ENCODE measurements at places on chromosomes 2 and 18.

- DNase-seq = no peak
Measured at GRCh38 chr18:48108136-48108535, 177.7 kb upstream of the SMAD2 start.

DNA sequence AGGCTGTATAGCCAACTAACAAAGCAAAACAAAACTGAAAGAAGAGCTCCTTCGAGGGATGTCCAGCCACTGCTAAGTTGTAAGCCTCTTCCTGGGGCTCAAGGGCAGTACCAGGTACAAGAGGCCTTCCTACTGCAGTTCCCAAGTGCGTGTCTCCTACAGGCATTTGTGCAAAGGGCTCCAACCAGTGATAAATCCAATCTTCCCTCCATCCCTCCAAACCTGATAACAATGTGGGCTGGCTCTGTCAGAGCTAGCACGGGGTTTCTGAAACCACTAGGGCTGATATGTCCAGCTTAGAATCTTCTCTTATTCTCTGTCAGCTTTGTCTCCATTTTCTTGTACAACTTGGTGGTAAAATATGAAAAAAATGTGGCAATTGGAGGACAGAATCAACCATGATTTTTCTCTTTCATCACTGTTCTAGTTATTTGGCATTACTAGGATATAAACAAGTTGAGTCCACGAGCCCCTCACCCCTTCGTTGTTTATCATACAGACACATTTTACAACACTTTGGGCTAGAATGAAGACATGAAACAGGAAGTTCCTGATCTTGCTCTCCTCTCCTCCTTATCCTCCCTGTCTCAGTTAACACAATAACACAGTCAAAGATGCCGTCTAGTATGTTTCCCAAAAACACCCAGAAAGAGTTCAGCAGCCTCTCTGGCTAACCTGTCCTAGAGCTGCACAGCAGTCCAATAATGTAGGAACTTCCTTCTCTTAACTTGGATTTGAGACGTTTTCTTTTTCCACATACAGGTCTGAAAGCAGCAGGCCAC is 35.4 kb upstream of the WIPF1 start:
- no peak for DNase-seq

DNA sequence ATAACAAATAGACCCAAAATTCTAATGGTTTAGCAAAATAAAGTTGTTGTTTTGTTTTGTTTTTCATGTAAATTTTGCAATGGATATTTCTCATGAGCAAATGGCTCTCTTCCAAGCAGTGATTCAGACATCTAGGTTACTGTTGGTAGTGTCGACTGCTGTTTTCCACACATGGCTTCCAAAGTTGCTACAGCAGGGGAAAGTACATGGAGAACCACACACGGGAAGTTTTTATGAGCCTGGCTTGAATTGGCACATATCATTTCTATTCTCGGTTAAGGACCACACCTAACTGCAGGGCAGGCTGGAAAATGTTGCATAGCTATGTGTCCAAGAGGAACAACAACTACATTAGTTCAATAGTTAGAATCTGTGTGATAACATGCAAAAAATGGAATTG is 262.1 kb downstream of the GALNT13 start:
- DNase-seq = no peak

- DNase-seq = no peak
Measured at GRCh38 chr2:120794716-120795115, 59.0 kb downstream of the GLI2 start.

GRCh38 chr2:71691747-71692441 is 238.5 kb downstream of the DYSF start:
- no peak for DNase-seq

DNA sequence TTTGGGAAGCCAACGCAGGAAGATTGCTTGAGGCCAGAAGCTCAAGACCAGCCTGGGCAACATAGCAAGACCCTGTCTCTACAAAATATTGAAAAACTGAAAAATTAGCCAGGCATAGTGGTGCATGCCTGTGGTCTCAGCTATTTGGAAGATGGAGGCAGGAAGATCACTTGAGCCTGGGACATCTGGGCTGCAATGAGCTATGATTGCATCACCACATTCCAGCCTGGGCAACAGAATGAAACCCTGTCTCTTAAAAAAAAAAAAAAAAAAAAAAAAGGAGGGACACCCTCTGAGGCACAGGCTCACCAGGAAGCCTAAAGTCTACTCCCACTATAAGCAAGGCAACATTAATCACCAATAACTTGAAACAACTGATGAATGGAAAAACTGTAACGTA is 151.1 kb downstream of the CCDC148 start:
- DNase-seq = no peak

- no peak for DNase-seq
Measured at GRCh38 chr2:215624423-215624829, 188.6 kb upstream of the FN1 start.

- DNase-seq = no peak
Measured at GRCh38 chr18:49767111-49768050, 46.0 kb downstream of the ACAA2 start.

- no peak for DNase-seq
Measured at GRCh38 chr2:211133766-211134165, 577.4 kb downstream of the CPS1 start.

DNA sequence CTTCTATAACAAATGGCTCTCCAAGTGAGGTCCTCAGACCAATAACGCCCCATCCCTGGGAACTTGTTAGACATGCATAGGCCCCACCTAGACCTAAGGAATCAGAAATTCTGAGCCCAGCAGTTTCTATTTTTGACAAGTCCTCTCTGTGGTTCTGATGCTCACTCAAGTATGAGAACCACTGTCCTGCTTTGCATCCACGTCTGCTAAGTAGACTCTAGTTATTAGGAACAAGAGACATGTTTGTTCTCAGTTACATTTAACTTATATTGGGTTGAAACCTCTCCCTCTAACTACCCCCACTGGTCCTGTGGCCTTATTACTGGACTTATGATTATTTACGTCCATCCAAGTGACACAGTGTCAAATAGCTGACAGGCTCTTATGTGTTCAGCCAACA is 70.3 kb downstream of the TMEM17 start:
- DNase-seq = peak; percentile 58

DNA sequence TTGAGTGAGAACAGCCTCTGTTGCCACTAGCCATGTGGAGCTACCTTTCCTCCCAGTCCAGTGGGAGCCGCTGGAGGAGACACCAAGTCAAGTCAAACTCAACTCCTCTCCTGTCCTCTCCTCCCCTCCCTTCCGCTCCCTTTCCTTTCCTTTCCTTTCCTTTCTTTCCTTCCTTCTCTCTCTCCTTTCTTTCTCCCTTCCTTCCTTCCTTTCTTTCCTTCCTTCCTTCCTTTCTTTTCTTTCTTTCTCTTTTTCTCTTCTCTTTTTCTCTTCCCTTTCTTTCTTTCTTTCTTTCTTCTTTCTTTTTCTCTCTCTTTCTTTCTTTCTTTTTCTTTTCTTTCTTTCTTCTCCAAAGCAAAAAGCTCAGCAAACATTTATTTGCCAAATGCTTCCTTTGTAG is 44.5 kb downstream of the THNSL2 start:
- no peak for DNase-seq

DNA sequence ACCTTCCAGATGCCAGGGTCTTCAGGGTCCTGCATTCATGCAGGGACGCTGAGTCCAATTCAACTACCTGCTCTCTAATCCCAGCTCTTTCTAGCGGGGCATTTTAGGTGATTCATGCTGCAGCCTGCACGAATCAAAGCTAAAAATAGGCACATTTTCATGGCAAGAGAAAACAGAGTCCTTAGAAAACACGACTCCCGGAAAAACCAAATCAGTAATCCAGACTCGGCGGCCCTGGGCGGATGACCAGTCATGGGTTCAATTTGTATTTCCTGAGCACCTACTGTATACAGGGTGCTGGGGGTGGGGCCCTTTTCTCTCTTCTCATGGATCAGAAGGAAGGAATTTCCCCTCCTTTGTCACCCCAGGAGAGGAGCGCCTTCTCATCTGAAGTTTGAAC is 64.4 kb downstream of the LONRF2 start:
- no peak for DNase-seq

DNA sequence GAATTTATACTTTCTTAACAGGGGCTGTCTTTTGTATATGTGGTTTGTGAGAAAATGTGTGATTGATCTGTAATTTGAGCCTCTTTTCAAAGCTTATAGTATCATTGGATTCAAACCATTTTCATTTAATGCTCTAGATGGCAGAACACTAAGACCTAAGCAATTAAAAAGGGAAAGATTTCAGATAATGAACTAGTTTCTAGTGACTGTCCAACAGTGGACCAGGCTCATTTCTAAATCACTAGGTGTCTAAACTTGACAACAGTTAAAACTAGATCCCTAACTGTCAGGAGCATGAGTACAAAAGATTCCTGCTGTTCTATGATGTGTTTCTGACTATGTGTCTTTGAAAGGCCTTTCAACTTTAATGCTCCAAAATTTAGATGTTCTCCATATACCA is 54.6 kb downstream of the ANKRD44 start:
- DNase-seq = no peak

GRCh38 chr2:195343942-195344530 is 313.0 kb upstream of the SLC39A10 start:
- DNase-seq = no peak

DNA sequence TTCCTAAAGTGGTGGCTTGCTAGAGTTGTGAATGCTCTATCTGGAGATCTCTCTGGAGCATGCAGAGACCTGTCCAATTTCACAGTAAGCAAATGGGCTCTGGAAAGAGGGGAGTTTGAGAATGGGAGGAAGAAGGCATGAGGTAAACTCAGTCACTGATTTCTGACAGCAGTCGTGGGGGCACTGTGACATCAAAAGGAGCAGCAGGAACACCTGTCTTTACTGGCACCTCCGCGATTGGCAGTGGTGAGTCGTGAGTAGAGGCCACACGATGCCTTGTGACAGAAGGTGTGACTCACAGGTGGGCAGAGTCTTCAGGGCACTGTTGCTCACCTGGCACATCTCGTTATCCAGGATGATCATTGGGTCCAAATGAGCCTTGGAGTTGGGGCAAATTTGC is 38.8 kb upstream of the CAVIN2 start:
- no peak for DNase-seq

DNA sequence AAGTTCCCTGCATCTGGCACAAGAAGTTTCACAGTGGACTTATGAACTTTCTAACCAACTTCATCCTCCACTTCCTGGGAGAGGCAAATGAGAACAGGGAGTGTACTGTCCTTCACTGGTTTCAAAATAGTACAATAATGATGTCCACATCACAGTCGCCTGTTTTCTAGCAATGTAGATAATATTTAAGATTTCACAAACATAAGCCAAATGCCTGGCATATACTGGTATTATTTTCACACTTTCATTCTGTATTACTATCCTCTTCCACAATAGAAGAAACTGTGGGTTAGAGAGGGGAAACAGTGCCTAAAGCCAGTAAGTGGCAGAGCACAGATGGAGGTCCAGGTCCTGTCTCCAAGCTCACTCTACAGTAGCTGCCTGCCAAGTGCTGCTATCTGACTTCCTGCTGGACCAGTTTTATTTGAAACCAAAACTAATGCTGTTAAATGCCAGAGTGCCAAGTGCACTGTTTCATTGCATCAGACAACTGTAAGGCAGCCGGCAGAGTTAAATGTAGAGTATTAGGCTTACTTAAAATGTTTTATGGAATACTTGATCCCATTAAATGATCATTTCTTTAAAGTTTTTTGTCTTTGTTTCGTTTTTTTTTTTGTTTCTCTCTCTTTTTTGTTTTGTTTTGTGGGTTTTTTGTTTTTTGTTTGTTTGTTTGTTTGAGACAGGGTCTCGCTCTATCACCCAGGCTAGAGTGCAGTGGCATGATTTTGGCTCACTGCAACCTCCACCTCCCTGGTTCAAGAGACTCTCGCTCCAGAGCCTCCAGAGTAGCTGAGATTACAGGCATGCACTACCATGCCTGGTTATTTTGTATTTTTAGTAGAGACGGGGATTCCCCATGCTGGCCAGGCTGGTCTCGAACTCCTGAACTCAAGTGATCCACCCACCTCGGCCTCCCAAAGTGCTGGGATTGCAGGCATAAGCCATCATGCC is 15.1 kb downstream of the COBLL1 start:
- no peak for DNase-seq

GRCh38 chr18:32302806-32303205 is 113.0 kb downstream of the MEP1B start:
- DNase-seq = no peak

GRCh38 chr2:119136093-119136492 is 22.5 kb downstream of the C1QL2 start:
- DNase-seq = no peak

GRCh38 chr2:78941751-78942150 is 83.8 kb upstream of the REG3G start:
- no peak for DNase-seq

GRCh38 chr2:230505162-230505561 is 89.2 kb downstream of the SP100 start:
- DNase-seq = peak; percentile 60

DNA sequence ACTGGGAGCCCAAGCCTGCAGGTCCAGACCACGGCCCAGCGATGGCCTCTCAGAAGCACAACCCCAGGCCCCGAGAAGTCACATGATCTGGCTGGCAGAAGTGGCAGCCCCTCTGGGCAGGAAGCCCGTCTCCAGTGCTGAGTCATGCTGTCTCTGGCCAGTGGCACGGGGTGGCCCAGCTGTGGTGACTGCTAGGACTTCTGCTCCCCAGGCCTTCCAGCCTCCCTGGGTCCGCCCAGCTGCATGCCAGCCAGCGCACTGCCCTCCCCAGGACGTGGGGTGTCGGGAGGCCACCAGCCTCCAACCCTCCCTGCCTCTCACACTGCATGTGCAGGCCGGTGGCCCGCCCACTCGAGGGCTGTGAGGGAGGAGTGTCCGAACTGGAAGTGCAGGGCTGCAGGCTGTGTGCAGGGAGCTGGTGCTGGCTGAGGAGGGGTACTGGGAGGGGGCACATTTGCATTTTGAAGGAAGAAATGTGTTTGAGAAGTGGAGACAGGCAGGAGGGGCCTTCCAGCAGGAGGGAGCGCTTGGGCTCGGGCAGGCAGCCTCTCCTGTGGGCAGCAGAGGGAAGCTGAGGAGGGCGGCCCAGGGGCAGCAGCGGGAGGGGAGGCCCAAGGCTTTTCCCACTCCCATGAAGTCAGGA is 17.0 kb upstream of the HPCAL1 start:
- DNase-seq = no peak

DNA sequence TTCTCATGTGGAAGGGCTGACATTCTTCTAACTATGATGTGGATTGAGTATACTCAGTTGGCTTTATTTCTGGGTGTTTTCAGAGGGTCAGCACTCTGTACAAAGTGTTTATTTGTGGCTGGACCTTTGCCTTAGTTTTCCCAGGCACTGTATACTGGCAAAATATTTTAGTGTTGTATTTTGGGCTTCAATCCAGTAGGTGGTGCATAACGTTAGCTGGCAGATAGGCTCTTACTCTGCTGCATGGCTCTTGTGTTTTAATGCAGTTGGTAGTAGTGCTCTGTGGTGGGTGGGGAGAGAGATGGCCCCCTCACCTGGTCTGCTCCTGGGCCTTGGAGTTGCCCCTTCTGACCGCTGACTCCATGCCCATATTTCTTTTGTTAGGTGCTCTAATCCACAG is 75.6 kb upstream of the REG3A start:
- no peak for DNase-seq

- DNase-seq = no peak
Measured at GRCh38 chr2:238370094-238370822, 49.9 kb downstream of the TRAF3IP1 start.

GRCh38 chr2:108320326-108320922 is 31.7 kb downstream of the SULT1C2 start:
- no peak for DNase-seq

Measured in GM12864 (cell line).